ENCODE measurements at places on chromosomes 3 and 15. TPM values are rescaled to one million over a fixed set of nuclear protein-coding genes. Genes with fewer than 3 reads are reported as not detected.

- DNase-seq: no peak
Measured at GRCh38 chr3:12347301-12347700, 58.4 kb downstream of the PPARG start.

The GPR149 gene
- not detected for total RNA-seq

DNA sequence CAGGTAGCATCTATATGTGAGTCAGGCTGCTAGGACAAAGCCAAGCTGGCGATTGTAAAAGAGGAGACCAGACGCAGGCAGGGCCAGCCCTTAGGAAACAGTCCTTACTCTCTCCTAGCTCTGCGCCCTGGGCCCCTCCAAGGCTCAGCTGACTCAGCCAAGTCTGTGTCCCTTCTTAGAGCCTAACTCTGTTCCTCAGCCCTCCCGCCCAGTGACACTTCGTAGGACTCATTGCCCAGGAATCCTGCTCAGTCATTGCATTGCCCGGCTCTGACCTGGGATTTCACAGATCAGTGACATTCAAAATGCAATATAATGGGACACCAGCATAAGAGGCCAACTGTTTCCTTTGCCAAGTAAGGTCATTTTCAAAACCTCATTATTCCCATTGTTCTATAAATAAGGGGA, 244.2 kb downstream of the TLE3 start:
- DNase-seq: no peak

DNA sequence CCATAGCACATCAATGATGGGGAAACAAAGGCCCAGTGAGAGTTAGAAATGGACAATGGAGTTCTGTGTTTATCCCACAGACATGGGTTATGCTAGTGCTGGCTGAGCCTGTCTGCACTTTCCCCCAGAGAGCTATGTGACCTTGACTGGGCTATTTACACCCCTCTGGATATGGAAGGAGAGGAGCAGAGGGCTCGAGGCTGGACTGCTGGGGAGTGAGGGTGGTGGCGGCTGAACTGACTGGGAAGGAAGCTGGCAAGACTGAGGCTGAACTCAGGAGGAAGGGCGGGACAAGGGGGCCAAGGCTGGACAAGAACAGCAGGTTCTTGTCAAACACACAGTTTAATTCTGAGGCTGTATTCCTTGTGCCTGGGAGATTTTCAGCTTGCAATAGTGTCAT, 10.8 kb upstream of the INSYN1 start:
- no peak for DNase-seq

GRCh38 chr3:195762249-195762585, 41.4 kb downstream of the MUC20 start:
- no peak for DNase-seq

DNA sequence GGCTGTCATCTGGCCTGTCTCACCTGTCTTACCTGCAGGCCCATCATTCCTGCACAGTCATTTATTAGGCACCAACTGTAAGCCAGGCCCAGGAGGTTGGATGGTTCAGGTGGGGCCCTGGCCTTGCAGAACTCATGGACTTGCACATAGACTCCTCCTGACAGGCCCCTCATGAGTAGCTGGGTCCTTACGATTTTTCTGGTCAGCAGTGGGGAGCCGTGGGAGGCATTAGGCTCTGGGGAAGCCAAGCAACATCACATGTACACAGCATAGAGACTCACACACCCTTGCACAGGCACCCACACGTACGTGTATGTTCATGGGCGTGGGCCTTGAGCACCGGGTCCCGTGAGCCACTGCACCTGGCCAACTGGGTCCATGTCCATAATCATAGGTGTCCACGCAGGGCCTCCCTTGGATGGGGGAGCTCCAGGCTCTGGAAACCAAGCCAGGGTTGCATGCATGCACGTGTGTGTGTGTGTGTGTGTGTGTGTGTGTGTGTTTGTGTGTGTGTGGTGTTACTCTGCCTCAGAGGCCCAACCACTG, 20.3 kb downstream of the CISH start:
- no peak for DNase-seq

The CCDC54 gene
- total RNA-seq: not detected

The UROC1 gene
- total RNA-seq: not detected

The RMDN3 gene
- total RNA-seq: 39.0 TPM

DNA sequence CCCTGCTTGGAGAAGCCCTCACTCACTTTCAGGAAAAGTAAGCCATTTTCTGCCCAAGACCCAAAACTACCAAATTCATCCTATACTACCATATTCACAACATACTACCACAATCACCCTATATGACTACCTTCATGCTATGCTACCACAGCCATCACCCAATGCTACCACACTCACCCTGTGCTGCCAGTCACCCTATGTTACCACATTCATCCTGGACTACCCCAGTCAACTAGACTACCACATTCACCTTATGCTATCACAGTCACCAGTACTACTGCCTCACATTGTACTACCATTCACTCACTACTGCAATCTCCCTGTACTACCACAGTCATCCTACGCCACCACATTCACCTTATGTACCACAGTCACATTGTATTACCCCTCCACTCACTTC, 58.4 kb upstream of the CDV3 start:
- DNase-seq: no peak

GRCh38 chr3:133934996-133935842, 39.5 kb upstream of the RAB6B start:
- DNase-seq: no peak

The NDN gene
- total RNA-seq: 3.9 TPM

The BCHE gene
- not detected for total RNA-seq

DNA sequence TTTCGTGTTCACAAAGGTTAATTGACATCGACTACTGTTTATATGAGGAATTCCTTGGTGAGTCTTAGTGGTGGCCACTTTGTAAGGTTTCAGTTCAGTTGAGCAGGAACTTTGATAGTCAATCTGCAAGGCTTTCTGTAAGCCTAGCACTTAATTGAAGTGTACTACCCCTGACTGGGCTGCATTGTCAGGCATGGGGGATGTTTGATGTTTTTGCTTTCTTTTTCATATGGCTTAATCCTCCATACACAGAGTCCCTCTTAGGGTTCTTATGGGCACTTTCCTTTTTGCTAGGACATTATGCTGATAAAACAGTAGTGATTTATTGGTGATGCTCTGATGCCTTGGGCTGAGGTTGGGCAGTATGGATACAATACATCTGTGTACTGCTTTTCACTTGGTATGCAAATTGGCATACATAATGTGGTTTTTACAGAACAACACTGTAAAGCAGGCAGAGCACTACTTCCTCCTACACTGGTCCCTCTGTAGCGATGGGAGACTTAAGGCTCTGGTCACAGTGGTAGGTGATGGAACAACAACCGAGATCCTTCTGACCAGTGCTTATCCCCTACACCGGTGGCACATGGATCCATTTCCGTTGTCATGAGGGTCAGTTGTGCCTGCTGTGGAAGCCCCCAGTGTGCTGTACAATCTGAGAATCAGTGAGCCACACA, 261.0 kb downstream of the MFSD1 start:
- no peak for DNase-seq

DNA sequence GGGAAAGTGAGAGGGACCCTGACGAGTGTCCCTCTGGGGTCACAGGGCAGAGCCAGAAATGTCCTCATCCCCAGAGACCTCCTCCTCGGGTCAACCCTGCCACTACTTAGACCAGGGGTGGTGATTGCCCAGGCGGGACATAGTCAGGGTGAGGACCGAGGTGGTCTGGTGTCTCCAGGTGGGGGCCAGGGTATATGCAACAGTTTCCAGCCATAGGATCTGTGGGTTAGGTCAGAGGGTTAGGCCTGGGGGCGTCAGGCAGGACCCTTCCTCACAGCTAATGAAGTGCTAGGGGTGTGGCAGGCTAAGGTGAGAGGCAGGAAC, 22.3 kb upstream of the FBLN2 start:
- no peak for DNase-seq

DNA sequence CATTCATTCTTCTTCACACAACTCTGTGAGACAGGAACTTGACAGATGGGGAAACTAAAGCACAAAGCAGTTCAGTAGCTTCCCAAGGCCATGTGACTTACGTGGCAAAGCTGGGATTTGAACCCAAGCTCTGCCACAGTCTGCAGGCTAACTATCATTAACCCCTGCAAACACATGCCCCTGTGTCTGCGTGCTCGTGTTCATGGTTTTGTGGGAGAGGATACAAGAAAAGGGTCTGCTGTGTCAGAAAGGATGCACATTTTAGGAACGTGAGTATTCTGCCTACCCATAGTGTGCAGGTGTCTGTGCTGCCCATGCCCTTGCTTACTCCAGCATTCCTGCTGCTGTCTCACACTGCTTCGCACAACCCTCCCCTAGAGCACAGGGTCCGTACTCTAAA, 137.0 kb downstream of the CHDH start:
- DNase-seq: no peak

DNA sequence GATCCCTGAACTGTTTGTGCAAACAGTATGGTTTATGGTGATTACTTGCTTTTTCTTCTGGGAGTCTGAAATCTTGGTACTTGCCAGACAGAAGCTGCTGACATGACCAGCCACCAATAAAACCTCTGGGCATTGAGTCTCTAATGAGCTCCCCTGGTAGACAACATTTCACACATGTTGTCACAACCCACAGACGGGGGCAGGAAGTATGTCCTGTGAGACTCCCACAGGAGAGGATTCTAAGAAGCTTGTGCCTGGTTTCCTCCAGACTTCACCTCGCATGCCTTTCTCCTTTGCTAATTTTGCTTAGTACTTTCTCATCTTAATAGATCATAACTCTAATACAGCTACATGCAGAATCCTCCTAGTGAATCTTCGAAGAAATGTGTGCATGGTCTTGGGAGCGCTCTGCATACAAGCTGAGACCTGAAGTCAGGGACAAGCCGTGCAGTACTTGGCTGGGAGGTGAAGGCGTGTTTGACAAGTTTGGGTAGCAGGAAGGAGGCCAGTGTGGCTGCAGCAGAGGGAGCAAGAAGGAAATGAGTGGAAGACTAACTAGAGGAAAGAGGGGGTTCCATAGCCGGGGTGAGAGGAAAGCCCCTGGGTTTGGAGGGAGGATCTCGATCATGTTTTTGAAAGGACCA, 49.0 kb downstream of the B3GNT5 start:
- DNase-seq: no peak

The LEKR1 gene
- not detected for total RNA-seq

The FANCD2OS gene
- total RNA-seq: not detected

- no peak for DNase-seq
Measured at GRCh38 chr15:48414015-48414414, 82.8 kb downstream of the DUT start.

DNA sequence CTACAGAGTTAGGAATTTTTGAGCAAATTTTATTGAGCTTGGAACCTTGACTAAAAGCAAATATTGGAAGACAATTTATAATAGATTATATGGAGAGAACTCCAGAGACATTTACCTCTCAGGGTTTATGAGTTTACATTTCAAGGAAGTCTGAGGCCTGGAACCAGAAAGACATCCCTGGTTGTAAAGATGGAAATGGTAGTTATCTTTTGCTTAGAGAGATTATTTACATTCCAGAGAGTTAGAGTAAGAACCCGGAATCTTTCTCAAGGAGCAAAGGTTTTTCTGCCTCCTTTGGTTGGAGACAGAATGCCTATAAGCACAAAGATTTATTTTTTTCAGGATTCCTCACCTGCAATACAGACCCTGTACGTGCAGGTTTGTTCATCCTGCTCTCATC, 458.1 kb downstream of the TBL1XR1 start:
- no peak for DNase-seq

GRCh38 chr3:138328341-138328740, 1.3 kb downstream of the NME9 start:
- no peak for DNase-seq

The SLC28A2 gene
- total RNA-seq: not detected

DNA sequence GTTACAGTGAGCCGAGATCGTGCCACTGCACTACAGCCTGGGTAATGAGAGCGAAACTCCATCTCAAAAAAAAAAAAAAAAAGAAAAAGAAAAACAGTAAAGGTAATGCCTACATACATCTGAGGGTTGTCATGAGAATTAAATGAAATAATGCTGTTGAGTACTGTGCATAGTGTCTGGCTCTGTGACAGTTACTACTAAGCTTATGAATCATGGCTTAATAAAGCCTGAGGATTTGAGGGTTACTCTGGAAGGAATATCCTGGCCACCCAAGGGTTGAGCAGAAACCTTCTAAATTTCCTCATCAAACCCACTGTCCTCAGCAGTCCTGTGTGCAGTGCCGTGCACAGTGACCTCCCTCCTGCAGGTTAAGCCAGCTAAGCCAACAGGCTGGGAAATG, 26.8 kb upstream of the ELP6 start:
- no peak for DNase-seq

GRCh38 chr3:181279239-181279565, 289.7 kb upstream of the DNAJC19 start:
- DNase-seq: no peak

The IL5RA gene
- 0.12 TPM for total RNA-seq

- DNase-seq: no peak
Measured at GRCh38 chr15:38864122-38864521, 299.5 kb upstream of the RASGRP1 start.

DNA sequence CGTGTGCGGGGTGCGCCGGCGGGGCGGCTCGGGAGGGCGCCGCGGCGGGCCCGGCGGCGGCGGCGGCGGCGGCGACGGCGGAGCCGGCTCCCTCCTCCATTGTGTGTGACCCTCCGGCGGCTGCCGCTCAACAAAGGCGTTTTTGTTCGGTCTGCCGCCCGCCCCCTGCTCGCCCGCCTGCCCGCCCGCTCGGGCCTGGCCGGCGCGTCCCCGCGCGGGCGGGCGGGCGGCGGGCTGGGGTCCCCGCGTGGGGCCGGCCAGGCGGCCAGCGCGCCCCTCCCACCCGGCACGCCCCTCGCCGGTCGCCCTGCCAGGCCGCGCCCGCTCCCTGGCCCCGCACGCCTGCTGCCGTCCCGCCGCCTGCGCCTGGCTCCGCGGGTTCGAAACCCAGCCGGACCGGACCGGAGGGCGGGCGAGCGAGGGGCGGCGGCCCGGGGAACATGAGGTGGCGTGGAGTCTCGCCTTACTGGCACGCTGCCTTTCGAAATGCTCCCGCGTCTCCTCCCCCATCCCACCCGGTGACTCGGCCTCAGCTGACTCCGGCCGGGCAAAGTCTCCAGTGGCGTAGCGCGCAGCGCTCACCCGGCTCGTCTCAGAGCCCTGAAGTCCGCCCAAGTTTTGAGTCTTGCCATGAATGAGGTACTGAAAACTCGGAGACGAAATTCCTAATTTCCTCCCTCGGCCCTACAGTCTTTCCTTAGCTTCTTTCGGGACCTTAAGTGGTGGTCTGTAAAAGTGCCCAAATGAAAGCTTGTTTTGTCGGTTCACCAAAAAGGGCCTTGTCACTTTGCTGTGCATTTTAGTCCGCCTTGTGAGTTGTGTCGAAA, 588 bp downstream of the MAPK6 start:
- peak; percentile 65 for DNase-seq

- DNase-seq: no peak
Measured at GRCh38 chr15:55786341-55786740, 43.4 kb upstream of the PRTG start.

The SUSD5 gene
- not detected for total RNA-seq

DNA sequence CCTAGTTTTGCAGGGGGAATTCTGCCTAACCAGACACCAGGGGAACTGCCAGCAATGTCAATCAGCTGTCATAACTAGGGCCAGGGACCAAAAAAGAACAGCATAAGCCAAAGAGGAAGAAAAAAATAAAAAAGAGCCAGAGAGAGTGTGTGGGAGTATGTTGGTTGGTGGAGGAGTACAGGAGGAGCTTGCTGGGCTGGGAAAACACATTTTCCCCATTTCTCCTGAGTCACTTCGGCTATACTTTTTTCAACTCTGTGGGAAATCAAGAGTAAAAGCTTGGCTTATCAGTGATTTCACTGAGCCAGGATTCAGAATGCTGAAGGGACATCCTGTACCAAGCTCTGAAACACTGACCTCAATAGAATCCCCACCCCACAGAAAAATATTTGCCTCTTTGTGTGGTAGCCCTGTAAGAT, 144.7 kb upstream of the DPH6 start:
- no peak for DNase-seq

The GOLGB1 gene
- 23.2 TPM for total RNA-seq

Data from activated T-helper 1 cell treated with anti-CD3 and anti-CD28 coated beads, Interleukin-12 subunit alpha, Interleukin-12 subunit beta, Interleukin-2, Interleukin-4 antibody, amounts not matched to agents 30 ng/mL and 10 ng/mL and 1 ng/mL, durations not matched to agents 14 hours and 24 hours and 36 hours (primary cell).